ENCODE measurements at places on chromosomes 2 and 18. TPM values are rescaled to one million over a fixed set of nuclear protein-coding genes. Genes with fewer than 3 reads are reported as not detected.

NT5DC4 gene
- total RNA-seq, result not detected

SERPINB10 gene
- total RNA-seq, result not detected

SPP2 gene
- not detected for total RNA-seq

ARHGAP15 gene
- total RNA-seq, result 261 TPM

L3MBTL4 gene
- total RNA-seq, result 2.1 TPM

IHH gene
- not detected for total RNA-seq

TANC1 gene
- total RNA-seq, result 0.07 TPM

CCL20 gene
- total RNA-seq, result 3.7 TPM

TTN gene
- 153 TPM for total RNA-seq

NOSTRIN gene
- not detected for total RNA-seq

DNA sequence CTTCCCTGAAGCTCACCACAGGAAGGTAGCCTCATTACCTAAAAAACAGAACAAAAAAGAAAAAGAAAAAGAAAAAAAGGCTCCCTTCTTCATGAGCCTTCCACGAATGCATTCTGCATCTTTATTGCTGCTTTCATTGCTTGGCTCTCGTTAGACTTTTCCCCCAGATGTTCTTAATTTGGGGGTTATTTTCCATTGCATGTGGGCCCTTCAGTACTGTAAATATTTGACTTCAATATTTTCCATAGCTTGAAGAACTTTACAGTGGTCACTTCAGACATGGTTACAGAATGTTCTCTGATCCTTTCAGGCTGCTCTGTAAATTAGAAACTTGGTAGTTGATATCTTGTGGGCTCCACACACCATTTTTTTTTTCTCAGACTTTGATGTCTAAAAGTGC, 65.6 kb upstream of the COPS8 start:
- no peaks in the 10 kb centered on the region for H3K36me3 ChIP-seq
- no peaks in the 10 kb centered on the region for H3K4me1 ChIP-seq
- no peak overlapping the region for H3K27ac ChIP-seq
- peaks cover 7% of the 10 kb centered on the region for H3K27me3 ChIP-seq
- H3K4me3 ChIP-seq, result no peak overlapping the region

DNA sequence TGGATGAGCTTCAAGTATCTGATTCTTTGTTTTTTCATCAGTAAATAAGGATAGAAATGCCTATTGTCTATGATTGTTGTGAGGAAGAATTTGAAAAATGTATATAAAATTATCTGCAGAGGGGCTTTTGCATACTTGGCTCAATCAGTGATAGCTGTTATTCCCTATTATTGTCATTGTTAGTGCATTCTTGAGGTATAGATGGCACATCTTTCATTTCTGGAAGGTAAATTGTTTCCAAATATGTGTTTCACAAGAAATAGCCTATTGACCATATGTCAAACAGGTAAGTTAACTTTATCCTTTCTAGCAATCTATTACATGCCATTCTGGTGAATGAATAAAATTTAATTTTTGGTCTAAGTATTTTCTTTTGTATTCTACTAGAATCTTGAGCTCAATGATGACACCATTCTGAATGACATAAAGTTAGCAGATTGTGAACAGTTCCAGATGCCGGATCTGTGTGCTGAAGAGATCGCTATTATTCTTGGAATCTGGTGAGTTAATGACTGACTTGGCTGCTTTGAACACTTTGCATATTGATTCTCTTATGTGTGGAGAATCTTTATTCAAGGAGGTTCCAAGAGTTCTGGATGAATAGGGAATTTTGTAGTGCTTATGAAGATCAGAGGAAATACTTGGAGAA, 44.2 kb downstream of the TTC27 start:
- no peak overlapping the region for H3K27ac ChIP-seq
- no peak for DNase-seq
- no peaks in the 10 kb centered on the region for H3K27me3 ChIP-seq
- H3K4me3 ChIP-seq, result no peak overlapping the region
- peaks cover 26% of the 10 kb centered on the region for H3K36me3 ChIP-seq
- H3K4me1 ChIP-seq, result no peaks in the 10 kb centered on the region

- no peaks in the 10 kb centered on the region for H3K36me3 ChIP-seq
- no peaks in the 10 kb centered on the region for H3K27me3 ChIP-seq
- no peak overlapping the region for H3K27ac ChIP-seq
These were observed 43.7 kb upstream of the RIT2 start for GRCh38 chr18:43159086-43159770.

DNA sequence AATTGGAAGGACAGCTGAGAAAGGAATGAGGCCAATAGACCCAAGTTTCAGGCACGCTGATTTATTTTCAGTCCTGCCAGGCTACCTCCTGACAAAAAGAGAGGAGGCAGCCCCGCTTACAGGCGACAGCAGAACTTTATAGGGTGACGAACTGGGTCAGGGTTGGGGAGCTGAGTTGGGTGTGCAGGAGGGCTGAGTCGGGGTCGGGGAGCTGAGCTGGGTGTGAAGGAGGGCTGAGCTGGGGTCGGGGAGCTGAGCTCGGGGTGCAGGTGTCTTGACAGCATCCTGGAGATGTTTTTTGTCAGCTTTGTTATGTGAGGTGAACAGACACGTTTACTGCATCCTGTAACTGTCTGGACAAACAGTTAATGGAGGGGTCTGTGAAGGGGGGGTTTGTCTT, 342.2 kb downstream of the ADCYAP1 start:
- no peak overlapping the region for H3K27ac ChIP-seq
- no peaks in the 10 kb centered on the region for H3K36me3 ChIP-seq
- H3K4me3 ChIP-seq, result no peak overlapping the region
- no peaks in the 10 kb centered on the region for H3K27me3 ChIP-seq
- no peaks in the 10 kb centered on the region for H3K4me1 ChIP-seq

DNA sequence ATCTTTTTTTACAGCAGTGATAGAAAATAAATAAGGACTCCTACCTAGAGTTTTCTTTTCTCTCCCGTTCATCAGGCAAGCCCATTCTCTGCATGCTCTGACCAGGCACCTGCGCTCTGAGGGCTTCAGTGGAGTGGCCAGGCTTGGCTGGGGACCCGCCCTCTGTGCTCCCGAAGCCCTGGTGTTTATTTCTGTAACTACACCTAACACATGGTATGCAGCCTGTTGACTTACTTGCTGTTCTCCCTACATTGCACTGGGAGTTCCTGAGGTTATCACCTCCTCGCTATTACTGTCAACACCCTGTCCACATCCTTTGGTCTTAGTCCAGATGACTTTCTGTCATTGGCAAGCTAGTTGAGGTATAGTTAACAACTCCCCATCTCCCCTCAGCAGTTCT, 317.7 kb downstream of the LPIN1 start:
- no peak overlapping the region for H3K27ac ChIP-seq
- H3K27me3 ChIP-seq, result peaks cover 2% of the 10 kb centered on the region
- no peak overlapping the region for H3K4me3 ChIP-seq
- DNase-seq, result no peak
- no peaks in the 10 kb centered on the region for H3K4me1 ChIP-seq
- H3K36me3 ChIP-seq, result no peaks in the 10 kb centered on the region

- no peak overlapping the region for H3K4me3 ChIP-seq
- DNase-seq, result no peak
- H3K27ac ChIP-seq, result no peak overlapping the region
- no peaks in the 10 kb centered on the region for H3K4me1 ChIP-seq
- H3K27me3 ChIP-seq, result no peaks in the 10 kb centered on the region
- H3K36me3 ChIP-seq, result no peaks in the 10 kb centered on the region
These were observed 122.5 kb upstream of the HDAC4 start for GRCh38 chr2:239523147-239523953.

DNA sequence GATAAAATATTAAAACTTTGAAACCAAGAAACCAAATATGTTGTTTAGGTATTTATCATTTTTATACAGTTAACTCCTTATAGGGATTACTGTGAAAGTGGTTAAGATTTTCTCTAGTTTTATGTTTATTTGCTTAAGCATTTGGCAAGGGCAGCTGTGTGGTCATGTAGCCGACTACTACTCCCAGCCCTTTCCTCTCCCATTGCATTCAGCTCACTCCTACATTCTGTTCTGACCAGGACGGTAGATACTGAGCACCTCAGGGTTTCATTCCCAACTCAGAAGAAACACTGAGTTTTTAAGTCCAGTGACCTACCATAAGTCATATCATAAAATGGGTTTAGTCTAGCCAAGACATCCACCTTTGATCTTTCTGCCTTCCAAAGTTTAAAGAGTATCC, 19.8 kb downstream of the FZD5 start:
- H3K27me3 ChIP-seq, result no peaks in the 10 kb centered on the region
- H3K4me3 ChIP-seq, result no peak overlapping the region
- peaks cover 8% of the 10 kb centered on the region for H3K36me3 ChIP-seq
- no peaks in the 10 kb centered on the region for H3K4me1 ChIP-seq
- no peak overlapping the region for H3K27ac ChIP-seq

DNA sequence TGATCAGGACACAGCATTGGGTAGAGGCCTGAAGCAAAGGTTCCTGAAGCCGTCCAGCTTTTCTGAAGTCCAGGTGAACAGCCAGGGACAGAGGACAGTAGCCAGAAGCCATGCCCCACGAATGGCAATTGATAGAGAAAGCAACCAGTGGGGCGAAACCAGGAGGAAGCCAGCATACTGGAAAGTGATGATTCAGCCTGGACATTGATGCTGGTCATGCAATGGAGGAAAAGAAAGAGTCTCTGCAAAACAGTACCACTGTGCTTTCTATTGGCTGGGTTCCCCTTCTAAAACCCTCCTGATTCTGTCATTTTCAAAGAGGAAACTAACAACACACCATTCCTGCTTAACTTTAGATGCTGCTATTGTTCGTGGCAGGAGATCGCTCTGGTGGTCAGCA, 221.4 kb upstream of the EPAS1 start:
- no peaks in the 10 kb centered on the region for H3K36me3 ChIP-seq
- no peaks in the 10 kb centered on the region for H3K27me3 ChIP-seq
- no peaks in the 10 kb centered on the region for H3K4me1 ChIP-seq
- no peak overlapping the region for H3K27ac ChIP-seq
- no peak overlapping the region for H3K4me3 ChIP-seq

GRCh38 chr2:105977212-105977611, 216.9 kb downstream of the UXS1 start:
- H3K27ac ChIP-seq, result no peak overlapping the region
- H3K36me3 ChIP-seq, result no peaks in the 10 kb centered on the region
- no peaks in the 10 kb centered on the region for H3K4me1 ChIP-seq
- no peak for DNase-seq

GRCh38 chr2:177262958-177263450, 1.5 kb downstream of the NFE2L2 start:
- peak overlapping the region; percentile 99 for H3K27ac ChIP-seq
- H3K27me3 ChIP-seq, result no peaks in the 10 kb centered on the region
- peaks cover 4% of the 10 kb centered on the region for H3K36me3 ChIP-seq

- no peaks in the 10 kb centered on the region for H3K27me3 ChIP-seq
- H3K4me1 ChIP-seq, result peaks cover 95% of the 10 kb centered on the region
- peak overlapping the region; percentile 93 for H3K4me3 ChIP-seq
- DNase-seq, result no peak
- peaks cover 4% of the 10 kb centered on the region for H3K36me3 ChIP-seq
- H3K27ac ChIP-seq, result peak overlapping the region; percentile 93
These were observed 19.4 kb upstream of the TTC39C start for GRCh38 chr18:23995180-23995579.

DNA sequence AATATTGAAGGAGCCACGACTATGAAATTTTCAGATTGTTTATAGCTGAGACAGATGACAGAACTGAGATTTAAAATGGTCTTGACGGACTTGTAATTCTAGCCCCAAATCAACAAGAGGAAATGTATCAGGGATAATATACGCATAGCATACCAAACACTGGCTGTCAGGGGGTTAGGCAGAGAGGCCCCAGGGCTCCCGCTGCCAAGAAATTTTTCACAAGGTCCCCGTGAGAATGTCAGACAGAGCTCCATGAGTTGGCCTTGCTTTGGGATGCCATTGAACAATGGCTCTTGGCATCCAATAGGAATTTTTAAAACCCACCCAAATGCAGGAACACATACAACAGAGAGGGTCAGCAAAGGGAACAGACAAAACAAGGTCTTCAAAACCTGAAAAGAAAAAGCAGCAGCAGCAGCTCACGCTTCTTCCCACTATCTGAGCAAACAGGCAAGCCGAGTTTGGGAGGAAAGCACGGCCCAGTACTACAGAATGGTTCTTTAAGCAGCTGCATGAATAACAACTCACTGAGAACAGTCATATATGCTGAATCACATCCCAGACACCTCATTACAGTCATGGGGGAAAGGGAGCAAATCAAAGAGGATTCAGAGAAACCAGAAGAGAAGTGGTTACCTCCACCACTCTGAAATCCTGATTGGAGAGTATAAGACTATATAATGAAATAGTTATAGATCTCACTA, 445.6 kb downstream of the RND3 start:
- H3K4me3 ChIP-seq, result no peak overlapping the region
- DNase-seq, result no peak
- no peak overlapping the region for H3K27ac ChIP-seq
- no peaks in the 10 kb centered on the region for H3K4me1 ChIP-seq
- H3K27me3 ChIP-seq, result no peaks in the 10 kb centered on the region

DNA sequence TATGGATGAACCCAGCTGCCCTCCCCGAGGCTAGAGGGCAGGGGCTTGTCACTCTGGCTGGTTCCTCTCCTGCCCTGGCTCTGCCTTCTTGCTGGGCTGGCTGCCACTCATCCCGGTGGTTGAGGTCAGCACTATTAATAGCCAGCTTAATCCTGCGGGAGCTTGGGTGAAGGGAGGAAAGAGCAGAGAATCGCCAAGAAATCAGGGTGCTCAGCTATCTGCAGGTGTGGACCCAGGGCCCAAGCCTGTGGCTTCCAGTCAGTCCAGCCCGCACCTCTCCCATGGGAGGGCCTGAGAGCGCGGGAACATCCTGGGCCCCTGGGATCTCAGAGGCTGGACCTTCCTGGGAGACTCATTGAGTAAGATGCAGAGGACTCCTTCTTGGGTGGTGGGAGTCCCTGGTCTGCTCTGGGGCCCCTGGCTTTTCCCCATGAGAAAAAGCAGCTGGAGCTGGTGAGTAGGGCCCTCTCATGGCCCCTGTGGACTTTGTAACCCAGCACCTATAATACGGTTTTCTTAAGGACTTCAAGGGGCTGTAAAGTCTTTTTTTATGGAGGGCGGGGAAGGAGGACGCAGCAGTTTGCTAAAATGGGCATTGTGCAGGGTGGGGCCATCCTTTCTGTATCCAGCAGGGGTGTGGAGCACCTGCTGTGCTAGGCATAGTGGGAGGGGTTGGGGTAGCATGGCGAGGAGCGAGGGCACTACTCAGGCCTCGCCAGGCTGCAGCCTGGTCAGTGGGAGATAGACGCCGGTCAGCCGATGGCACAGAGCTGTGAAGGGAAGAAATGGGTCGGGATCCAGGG, 27.4 kb upstream of the CNNM3 start:
- H3K4me3 ChIP-seq, result no peak overlapping the region
- H3K27ac ChIP-seq, result no peak overlapping the region
- no peaks in the 10 kb centered on the region for H3K36me3 ChIP-seq
- H3K27me3 ChIP-seq, result no peaks in the 10 kb centered on the region
- H3K4me1 ChIP-seq, result no peaks in the 10 kb centered on the region

DNA sequence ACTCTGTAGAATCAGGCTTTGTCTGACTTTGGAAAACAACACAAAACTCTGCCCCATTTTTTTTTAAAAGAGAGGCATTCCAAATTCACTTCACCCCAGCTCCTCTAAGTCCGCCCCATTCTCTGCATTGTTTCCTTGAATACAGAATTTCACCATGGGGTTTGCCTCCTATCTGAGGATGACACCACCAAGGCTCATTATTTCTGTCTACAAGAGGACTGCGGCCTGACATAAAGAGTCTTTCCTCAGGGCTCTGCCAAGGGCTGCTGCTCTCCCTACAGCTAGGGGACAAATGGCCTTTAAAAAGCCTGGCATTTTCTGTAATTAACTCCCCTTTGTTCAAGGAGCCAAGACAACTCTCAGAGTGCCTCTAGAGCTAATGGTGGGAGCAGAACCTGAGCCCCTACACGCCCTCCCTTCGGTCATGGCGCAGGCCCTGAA, 4.6 kb downstream of the CHST10 start:
- no peak for DNase-seq
- H3K36me3 ChIP-seq, result no peaks in the 10 kb centered on the region
- H3K4me3 ChIP-seq, result no peak overlapping the region
- H3K27me3 ChIP-seq, result peaks cover 9% of the 10 kb centered on the region
- no peak overlapping the region for H3K27ac ChIP-seq
